ENCODE measurements at places on chromosomes 2 and 18. TPM values are rescaled to one million over a fixed set of nuclear protein-coding genes. Genes with fewer than 3 reads are reported as not detected.

The CCDC85A gene
- polyA plus RNA-seq: 1.1 TPM

The GNAL gene
- polyA plus RNA-seq: 3.5 TPM

The TEX44 gene
- not detected for polyA plus RNA-seq

The SERPINB4 gene
- polyA plus RNA-seq: not detected

The CPS1 gene
- 1.2 TPM for polyA plus RNA-seq

The NLRC4 gene
- polyA plus RNA-seq: 0.41 TPM

The MYO1B gene
- polyA plus RNA-seq: 6.0 TPM

The RGPD4 gene
- polyA plus RNA-seq: not detected

The CD302 gene
- 23.8 TPM for polyA plus RNA-seq

The BOLL gene
- 0.11 TPM for polyA plus RNA-seq

The CDK5R2 gene
- 0.09 TPM for polyA plus RNA-seq

The MAP4K4 gene
- polyA plus RNA-seq: 30.8 TPM

The COL4A4 gene
- polyA plus RNA-seq: 3.6 TPM

The GNLY gene
- 2.6 TPM for polyA plus RNA-seq

The FBLN7 gene
- 1.3 TPM for polyA plus RNA-seq

The MOCOS gene
- polyA plus RNA-seq: 0.14 TPM

The SLC14A1 gene
- 11.5 TPM for polyA plus RNA-seq

The UGT1A10 gene
- not detected for polyA plus RNA-seq

The CNDP1 gene
- polyA plus RNA-seq: 0.05 TPM

The GPR45 gene
- not detected for polyA plus RNA-seq

The CYS1 gene
- 6.7 TPM for polyA plus RNA-seq

The ALKAL2 gene
- polyA plus RNA-seq: 0.72 TPM

The KCNK3 gene
- 29.3 TPM for polyA plus RNA-seq

The AAMP gene
- polyA plus RNA-seq: 56.6 TPM

The REG3G gene
- polyA plus RNA-seq: not detected

The C1GALT1C1L gene
- polyA plus RNA-seq: 3.5 TPM

The TSHZ1 gene
- 12.7 TPM for polyA plus RNA-seq

The RTP5 gene
- polyA plus RNA-seq: 0.05 TPM

The SIX3 gene
- polyA plus RNA-seq: not detected

The RSAD2 gene
- 3.0 TPM for polyA plus RNA-seq

All from right cardiac atrium (tissue), 5 donors.